Right hindlimb (tissue), 1 donor: ENCODE measurements at places on chromosomes 13 and 19.

GRCh38 chr13:111119966-111120365 lies 4.9 kb downstream of the ARHGEF7 start:
- DNase-seq, result no peak

DNA sequence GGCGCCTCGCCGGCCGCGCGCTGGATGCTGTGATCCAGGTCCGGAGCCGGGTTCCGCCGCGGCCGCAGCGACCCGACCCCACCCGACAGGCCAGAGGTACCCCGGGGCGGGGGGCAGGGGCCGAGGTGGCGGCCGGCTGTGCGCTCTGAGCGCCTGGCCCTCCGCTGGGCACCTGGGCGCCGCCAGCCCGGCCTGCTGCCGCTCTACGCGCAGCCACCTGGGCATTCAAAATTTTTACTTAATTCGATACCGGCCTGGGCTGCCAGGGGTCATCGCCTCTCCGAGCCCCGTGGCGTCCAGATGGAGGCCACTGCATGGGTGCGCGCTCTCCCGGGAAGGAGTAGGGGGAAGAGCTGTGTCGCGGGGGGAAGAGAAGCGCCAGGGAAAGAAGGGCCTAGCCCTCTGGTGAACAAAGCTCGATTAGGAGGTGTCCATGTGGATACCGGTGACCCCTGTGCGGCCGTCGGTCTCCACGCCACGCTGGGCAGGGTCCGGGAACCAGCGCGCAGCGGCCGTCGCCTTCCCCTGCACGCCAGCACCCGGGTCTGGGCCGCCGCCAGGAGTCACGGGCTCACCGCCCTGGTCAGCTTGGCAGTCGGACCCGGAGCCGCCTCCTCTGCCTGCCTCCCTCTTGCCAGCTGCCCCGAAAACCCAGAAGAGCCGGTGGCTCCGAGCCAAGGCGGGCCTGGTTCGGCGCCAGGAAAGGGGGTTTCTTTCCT lies 666 bp downstream of the BIVM start:
- no peak for DNase-seq

GRCh38 chr13:99982731-99983498 lies 1.3 kb downstream of the ZIC2 start:
- DNase-seq, result peak; percentile 31

- DNase-seq, result no peak
Observed at GRCh38 chr19:15123031-15123890, 16.1 kb downstream of the SYDE1 start.

- no peak for DNase-seq
Observed at GRCh38 chr13:28052945-28053344, 47.4 kb downstream of the FLT3 start.

GRCh38 chr19:52891336-52891735 lies 6.1 kb downstream of the ZNF320 start:
- no peak for DNase-seq

- no peak for DNase-seq
Observed at GRCh38 chr13:59120297-59120843, 1043.4 kb downstream of the DIAPH3 start.

DNA sequence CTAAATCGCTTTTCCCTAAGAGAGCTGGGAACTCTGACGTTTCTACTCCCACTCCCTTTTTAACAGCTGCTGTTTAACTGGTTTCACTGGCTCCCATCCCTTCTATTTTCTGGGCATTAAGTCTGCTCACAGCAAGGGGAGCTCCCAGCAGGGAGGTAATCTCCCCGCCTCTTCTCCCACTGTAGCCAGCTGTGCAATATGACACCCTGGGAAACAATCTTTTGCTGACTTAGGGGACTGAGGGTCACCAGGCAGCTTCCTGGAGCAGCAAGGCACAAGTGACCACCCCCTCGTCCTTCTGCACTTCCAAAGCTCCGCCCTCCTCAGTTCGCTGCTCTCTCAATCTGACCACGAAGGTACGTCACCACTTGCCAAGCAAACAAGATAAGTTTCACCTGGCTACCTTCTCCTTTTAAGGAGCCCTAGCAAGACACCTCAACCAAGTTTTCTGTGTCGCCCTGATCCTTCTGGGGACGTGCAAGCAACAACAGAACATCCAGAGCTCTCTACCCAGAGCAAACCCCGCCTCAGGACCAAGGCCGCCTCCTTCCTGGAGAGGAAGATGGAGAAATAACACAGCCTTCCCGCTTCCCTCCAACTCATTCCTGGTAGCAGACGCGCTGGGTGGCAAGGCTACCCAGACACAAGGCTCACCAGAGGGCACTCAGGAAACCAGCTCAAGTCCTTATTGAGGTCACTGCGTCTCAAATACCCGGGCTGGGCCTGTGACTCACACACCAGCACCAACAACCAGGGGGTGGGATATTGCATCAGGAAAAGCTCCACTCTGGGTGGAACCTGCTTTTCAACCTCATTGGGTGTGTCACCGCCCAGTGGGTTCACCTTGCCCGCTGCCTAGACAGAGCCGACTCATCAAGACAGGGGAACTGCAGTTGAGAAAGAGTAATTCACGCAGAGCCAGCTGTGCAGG lies 92.4 kb downstream of the STK24 start:
- peak; percentile 90 for DNase-seq

DNA sequence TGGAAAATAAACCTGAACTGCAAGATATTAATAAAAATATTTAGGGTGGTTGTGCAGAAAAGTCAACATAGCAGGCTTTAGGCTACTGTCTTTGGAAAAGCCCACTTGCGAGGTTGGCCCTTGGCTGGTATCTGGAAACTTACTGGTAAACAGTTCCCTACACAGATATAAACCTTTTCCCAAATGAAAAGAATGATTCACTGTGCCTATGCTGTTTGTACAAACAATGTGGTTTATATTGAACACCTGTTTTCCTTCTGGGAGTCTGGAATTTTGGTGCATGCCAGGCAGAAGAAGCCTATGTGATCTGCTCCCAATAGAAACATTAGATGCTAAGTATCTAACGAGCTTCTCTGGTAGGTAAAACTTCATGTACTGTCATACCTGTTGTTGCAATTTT lies 29.7 kb upstream of the SOHLH2 start:
- DNase-seq, result no peak

GRCh38 chr19:47096100-47096704 lies 17.4 kb downstream of the ZC3H4 start:
- DNase-seq, result no peak

GRCh38 chr13:97243915-97244781 lies 22.0 kb downstream of the MBNL2 start:
- no peak for DNase-seq

DNA sequence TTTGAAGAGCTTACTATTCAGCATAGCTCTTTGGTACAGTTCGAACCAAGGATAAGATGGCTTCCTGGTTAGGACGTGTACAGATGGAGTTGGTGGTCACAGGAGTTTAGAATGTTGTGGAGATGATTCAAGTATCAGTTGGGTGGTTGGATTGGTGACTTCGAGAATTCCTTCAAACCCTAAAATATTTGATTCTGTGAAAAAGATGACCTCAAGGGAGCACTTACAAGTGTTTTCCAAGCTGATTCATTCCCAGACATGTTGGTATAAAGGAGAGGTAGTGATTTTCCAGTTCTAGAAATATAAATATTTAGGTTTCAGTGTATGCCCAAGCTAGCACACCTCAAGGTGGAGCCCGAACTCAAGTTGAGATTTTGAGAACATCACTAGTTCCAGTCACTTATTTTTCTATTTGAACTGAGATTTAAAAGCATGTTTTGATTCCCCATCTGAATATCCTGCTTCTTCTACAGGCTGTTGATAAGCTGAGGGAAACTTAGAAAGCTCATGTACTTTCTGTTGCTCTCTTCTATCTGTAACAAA lies 306.1 kb downstream of the DCT start:
- no peak for DNase-seq

- no peak for DNase-seq
Observed at GRCh38 chr13:47603365-47603764, 397.7 kb downstream of the SUCLA2 start.

GRCh38 chr19:33343859-33344572 lies 29.5 kb upstream of the CEBPG start:
- DNase-seq, result peak; percentile 77

DNA sequence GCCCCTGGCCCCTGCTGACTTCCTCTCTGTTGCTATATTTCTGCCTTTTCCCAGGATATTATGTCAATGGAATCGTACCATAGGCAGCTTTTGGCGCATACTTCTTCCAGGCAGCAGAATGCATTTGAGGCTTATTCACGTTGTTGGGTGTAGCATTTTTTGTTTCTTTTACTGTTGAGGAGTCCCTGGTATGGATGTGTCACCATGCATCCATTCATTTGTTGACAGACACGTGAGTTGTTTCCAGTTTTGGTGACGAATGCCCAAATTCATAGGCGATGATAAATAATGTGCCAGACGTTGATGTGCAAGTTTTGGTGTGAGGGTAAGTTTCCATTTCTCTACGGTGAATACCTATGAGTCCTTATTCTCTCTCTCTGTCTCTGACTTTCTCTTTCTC lies 5.0 kb downstream of the NFILZ start:
- DNase-seq, result no peak

DNA sequence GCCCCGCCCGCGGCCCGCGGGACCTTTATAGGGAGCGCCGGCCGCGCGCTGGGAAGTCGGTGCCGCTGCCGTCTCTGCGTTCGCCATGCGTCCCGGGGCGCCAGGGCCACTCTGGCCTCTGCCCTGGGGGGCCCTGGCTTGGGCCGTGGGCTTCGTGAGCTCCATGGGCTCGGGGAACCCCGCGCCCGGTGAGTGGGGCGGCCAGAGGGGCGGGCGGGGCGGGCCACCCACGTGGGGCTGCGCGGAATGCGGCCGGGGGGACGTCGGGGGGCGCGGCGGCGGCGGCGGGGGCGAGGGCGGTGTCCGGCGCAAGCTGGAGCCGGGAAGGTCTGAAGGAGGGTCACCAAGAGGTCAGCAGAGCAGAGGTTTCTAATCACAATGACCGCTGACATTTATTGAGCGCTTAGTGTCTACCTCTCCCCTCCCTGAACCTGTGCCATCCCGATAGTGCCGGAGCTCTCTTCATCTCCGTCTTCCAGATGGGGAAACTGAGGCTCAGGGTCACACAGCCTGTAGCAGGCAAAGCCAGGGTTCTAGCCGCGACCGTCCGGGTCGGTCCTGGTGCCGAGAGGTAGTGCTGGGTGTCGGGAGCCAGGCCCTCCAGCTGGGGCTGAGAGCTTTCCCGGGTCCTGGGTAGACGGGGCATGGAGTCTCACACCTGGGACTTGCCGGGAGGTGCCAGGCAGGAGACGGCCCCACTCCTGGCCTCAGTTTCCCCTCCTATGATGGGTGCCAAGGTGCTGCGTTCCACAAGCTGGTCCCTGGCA lies at the start of gene FSTL3:
Gene FSTL3 (plus strand): TSS at position 54 of the 767 bp plus-strand sequence. CDS start 32 bp downstream, at position 86.
- no peak for DNase-seq

DNA sequence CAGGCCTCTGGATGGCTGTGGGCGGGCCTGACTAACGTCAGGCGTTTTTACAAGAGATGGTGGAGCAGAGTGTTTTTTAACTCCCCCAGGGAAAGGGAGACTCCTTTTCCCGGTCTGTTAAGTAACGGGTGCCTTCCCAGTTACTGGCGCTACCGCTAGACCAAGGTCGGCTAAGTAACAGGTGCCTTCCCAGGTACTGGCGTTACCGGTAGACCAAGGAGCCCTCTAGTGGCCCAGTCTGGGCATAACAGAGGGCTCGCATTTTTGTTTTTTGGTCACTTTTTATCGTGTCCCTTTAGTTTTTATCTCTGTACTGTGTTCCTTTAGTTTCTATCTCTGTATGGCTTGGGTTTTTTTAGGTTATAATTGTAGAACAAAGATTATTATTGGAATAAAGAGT lies 10.0 kb downstream of the ZNF383 start:
- peak; percentile 30 for DNase-seq

- DNase-seq, result no peak
Observed at GRCh38 chr13:26539738-26540292, 17.7 kb upstream of the WASF3 start.

GRCh38 chr13:108033800-108034707 lies 181.3 kb downstream of the LIG4 start:
- DNase-seq, result no peak

DNA sequence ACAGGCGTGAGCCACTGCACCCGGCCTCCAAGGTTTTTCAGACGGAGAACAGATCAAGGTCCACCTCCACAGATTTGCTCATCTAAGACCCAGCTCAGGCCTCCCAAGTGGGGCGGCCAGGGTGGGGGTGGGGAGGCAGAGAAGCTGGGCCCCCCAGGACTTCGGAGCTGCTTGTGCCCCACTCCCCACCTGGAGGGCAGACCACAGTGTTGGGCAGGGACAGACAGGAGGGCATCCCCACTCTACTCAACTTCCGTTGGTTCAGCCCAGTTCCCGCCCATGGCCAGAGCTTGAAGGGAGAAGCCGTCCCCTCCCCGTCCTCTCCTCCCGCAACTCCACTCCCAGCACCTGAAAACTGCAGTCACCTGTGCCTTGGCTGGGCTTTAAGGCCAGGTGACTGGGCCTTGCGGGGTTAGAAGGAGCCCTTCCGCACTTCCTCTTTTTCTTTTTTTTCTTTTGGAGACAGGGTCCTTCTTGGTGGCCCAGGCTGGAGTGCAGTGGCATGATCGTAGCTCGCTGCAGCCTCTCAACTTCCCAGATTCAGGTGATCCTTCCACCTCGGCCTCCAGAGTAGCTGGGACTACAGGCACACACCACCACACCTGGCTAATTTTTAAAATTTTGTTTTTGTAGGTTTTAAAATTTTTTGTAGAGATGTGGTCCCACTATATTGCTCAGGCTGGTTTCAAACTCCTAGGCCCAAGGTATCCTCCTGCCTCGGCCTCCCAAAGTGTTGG lies 734 bp upstream of the LRRC8E start:
- DNase-seq, result no peak

GRCh38 chr19:34480971-34481841 lies at the start of gene WTIP:
Gene WTIP (plus strand): TSS chr19:34481758. CDS start chr19:34481975, 217 bp downstream.
- peak; percentile 92 for DNase-seq

DNA sequence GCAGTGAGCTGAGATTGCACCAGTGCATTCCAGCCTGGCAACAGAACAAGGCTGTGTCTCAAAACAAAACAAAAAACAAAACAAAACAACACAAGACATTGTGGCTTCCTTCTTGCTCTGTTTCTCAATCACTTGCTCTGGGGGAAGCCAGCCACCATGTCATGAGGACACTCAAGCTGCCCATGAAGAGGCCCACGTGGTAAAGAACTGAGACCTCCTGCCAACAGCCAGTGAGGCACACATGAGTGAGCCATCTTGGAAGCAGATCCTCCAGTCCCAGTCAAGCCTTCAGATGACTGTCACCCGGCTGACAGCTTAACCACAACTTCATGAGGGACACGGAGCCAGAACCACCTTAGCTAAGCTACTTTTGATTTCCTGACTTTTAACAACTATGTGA lies 25.2 kb downstream of the CPT1C start:
- DNase-seq, result no peak

DNA sequence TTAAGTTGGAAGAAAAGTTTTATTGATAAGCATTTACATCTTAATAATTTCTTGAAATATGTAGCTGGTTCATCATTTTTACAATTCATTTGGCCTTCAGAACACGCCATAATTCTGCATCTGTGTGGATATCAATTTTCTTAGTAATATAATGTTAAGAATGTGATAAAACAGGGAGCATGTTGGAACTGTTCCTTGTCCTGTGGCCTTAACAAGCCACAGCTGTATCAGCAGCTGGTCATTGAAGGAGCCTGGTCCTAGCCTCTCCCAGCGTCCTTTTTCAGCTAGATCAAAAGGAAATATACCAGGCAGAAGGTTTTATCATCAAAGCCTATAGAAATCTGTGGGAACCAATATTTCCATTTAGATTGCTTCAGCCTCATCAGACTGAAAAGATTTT lies 421.8 kb downstream of the SPRY2 start:
- DNase-seq, result no peak
